ENCODE measurements at places on chromosomes 12 and 14.

GRCh38 chr14:93958567-93959238 lies 17.7 kb downstream of the ASB2 start:
- no peak for DNase-seq

- DNase-seq: no peak
These were observed 75.3 kb downstream of the AACS start for GRCh38 chr12:125140279-125141209.

DNA sequence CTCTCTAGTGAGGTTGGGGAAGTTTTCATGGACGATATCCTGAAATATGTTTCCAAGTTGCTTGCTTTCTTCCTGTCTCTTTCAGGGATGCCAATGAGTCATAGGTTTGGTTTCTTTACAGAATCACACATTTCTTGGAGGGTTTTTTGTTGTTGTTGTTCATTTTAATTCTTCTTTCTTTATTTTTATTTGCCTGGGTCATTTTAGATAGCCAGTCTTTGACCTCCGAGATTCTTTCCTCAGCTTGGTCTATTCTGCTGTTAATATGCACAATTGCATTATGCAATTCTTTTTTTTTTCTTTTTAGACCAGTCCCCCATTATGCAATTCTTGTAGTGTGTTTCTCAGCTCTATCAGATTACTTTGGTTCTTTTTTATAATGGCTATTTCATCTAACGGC lies 338.9 kb downstream of the AEBP2 start:
- DNase-seq: no peak

GRCh38 chr14:60658909-60659585 lies 9.8 kb upstream of the SIX1 start:
- DNase-seq: no peak

- DNase-seq: no peak
These were observed 179.7 kb downstream of the CHST11 start for GRCh38 chr12:104636496-104636895.
